ENCODE measurements at places on chromosomes 2 and 18.

DNA sequence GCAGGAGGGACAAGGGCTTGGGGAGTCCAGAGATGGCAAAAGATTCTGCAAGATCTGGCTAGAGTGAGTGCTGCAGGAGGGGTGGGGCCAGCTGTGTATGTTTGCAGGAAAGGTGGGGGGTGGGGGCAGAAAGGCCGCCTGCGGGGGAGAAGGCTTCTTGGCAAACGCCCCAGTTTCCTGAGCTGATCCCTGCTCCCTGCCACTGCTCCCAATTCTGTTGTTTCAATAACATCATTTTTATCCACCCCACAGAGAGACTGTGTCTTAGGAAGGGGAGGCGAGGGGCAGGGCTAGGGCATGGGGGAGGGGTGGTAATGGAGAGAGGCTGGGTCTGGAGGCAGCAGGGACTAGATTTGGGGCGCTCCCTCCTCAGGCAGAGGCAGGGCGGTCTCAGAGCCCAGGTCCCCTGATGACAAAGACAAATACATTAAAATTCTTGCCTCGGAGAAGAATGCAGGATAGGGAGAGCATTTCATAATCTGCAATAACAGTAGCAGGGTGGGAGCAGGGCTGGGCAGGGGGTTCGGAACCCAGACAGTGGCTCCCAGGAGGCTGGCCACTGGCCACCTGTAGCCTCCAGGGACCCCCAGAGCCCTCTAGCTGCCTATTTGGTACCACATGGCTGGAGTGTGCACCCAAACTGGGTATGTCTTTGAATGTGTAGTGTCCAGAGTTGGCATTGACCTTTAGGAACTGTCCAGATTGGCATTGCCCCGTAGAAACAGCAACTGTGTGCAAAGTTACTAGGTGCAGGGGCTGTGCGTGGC is 2.1 kb upstream of the WNT6 start:
- no peak for DNase-seq

- DNase-seq = no peak
Observed at GRCh38 chr2:3146175-3146574, 231.4 kb downstream of the EIPR1 start.

DNA sequence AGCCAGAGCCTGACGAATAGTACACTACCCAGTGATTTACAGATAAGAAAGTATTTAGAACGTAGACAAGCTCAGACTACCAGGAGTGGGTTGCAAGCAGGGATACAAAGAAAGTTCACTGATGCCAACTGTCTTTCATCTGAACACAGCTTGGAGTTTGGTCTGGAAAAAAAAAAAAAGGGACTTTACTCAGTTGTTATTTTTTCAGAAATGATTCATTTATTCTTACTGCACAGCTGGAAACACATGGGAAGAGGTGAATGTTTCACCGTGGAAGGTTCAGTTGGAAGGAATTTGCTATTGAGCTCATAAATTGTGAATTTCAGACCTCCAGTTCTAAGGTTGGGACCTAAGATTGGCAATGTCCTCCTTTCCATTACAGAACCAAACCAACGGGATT is 259.7 kb downstream of the ETAA1 start:
- no peak for DNase-seq

GRCh38 chr2:147109291-147109690 is 735.5 kb upstream of the ACVR2A start:
- no peak for DNase-seq

DNA sequence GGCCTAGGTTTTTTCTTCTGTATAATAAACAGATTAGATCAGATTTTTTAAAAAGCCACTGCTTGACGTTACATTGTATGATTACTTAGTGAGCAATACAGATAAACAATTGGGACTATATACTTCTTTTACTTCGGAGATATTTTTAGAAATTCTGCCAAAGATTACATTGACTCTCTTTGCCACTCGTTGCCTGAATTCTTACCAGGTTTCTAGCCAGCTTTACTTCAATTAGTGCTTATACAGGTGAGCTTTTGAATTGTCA is 156.6 kb downstream of the HAUS1 start:
- no peak for DNase-seq

DNA sequence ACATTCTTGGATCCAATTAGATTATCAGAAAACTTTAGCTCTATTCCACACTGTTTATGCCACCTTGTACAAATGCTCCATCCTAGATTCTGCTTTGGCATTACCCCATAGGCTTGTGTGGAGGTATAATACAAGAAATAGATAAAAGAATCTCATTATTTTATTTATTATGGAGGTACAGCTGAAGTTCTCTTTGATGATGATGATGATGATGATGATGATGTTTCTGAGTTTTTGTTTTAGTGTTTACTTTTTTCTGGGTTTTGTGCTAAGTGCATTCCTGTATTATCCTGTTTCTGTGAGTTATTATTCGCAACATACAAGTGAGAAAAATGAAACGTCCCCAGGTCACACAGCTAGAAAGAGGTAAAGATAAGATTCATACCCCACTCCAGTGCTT is 43.4 kb downstream of the ANXA4 start:
- no peak for DNase-seq

- no peak for DNase-seq
Observed at GRCh38 chr18:12359515-12359927, 17.5 kb downstream of the AFG3L2 start.

DNA sequence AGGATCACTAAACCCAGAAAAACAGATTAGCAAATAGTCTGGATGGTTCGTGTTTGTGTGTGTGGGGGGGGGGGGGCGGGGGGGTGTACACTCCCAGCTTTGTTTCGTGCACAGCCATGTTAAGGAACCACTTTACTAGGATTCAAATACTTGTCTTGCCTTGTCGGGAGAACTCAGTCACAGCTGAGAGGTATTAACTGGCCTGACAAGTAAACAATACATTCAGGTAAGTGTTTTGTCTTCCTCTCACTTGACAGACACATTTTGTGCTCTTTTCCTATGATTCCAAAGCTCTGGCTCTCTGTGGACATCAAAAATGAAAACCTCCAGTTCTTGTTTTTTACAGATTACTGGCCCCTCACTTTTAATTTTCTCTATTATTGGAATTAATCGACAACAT is 173.5 kb downstream of the LRP1B start:
- DNase-seq = no peak

GRCh38 chr2:29229640-29230039 is 114.4 kb downstream of the CLIP4 start:
- DNase-seq = no peak

DNA sequence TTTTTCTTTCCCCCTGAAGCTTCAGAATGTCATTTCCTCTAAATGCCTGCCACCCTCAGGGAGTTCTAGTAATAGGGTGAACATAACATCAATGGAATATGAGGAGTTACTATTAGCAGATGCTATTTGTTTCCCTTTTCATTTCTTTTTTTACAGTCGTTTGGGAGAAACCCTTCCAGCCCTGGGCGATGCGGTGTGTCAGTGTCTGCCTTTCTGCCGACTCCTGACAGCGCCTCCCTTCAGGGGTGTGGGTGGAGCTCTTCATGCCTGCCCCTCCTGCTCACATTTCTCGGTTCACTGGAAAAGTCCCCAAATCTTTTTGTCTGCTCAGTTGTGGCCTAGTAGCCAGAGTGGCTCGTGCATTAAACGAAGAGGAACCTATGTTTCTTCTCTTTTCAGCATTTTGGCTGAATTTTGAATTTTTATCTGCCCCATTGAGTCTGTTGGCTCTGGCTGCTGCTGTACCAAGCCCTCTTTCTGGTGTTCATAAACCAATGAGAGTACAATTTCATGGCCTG is 72.3 kb downstream of the FMNL2 start:
- DNase-seq = no peak

DNA sequence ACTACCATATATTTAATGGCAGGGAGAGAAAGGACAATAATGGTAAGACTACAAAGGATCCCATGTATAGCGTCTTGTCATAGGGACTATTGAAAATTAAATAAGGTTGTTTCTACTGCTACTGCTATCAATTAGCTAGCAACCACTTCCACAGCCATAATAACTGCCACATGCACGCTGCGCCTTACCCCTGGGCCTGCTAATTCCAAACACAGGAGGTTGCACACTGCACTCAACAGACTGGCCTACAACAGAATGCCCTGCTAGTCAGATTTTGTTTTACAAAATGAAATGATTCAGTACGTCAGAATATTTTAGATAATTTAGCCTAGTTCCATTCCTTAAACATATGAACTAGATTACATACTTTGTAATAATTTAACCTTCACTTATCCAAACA is 121.0 kb upstream of the SMAD7 start:
- DNase-seq = no peak

GRCh38 chr2:171330155-171330956 is 103.4 kb downstream of the METTL8 start:
- no peak for DNase-seq

DNA sequence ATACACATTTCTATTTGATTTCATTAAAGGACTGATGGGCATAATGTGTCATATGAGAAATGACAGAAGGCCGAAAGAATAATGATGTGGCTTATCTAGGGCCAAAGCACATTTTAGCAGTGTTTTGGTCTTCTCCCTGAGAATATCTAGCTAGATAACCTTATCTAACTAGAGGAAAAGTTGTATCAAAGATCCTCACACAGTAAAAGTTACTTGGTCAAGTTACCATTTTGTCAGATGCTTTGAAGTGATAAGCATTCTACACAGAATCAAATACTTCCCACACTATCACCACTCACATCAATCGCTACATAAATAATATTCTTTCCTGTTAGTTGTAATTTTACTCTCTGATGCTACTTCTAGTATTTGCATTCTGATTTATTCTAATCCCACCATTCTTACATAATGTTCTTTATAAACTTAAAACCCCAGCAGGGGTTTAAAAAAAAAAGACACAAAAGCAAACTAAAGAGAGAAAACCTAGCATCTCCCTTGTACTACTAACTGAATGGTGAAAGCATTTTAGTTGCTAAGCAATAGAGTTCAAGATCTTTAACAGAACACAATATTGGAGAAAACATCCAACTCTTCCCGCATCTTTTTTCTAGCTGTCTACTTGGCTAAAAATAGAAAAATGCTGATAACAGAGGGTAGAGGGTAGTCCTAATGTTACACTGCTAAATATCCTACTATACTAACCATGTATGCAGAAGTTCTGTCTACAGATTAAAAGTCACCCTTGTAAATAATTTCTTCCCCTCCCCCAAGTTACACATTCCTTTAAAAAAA is 8.0 kb downstream of the XPO1 start:
- DNase-seq = no peak

GRCh38 chr2:237865623-237866041 is 6.2 kb downstream of the RAMP1 start:
- no peak for DNase-seq

- no peak for DNase-seq
Observed at GRCh38 chr18:42255908-42256765, 301.1 kb downstream of the PIK3C3 start.

DNA sequence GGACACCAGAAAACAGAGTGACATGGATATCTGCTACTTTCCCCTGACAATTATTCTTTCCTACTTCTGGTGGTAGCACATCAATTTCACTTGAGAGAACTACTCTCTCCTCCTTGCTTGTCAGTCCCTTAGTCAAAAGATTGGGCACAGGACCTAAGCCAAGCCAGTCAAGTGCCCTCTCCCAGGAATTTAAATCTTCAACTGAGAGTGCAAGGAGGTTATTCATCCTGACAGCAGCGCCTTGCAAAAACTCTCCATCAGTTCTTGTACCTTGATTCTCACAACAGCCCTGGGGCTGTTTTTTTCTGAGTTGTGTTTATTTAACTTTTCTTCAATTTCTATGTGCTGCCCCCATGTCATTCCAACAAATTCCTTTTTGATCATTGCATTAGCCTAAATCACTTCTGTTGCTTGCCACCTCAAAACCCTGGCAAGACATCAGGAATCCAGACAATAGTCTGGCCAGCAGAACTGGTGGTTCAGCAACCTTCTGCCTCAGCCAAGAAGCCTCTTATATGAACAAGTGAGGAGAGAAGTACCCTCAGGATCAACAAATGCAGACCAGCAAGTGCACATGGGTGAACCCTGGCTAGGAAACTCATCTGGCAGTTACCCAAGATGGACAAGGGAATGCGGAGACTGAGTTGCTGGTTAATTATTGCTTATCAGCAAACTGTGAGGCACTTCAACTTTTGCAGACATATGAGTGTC is 19.4 kb downstream of the COL4A3 start:
- DNase-seq = no peak

- no peak for DNase-seq
Observed at GRCh38 chr2:1718339-1719220, 25.7 kb downstream of the PXDN start.

DNA sequence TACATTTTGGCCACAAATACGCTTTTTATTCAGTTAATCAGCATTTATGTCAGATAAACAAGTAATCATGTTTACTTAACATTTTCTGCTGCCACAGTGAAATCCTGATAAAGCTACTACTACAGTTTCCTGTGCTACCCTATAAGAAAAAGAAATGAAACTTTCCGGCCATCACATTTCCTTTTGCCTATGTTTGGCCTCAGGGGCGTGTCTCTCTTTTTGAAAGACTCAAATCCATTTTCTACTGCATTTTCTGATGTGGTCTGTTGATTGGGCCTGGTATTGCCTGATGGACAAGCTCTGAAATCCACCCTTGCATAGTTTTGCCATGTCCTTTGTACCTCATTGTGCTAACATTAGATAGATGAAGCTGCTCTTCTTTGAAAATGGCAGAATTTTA is 152.6 kb downstream of the AGPS start:
- DNase-seq = no peak

GRCh38 chr2:196449083-196449482 is 190.4 kb upstream of the CCDC150 start:
- no peak for DNase-seq

DNA sequence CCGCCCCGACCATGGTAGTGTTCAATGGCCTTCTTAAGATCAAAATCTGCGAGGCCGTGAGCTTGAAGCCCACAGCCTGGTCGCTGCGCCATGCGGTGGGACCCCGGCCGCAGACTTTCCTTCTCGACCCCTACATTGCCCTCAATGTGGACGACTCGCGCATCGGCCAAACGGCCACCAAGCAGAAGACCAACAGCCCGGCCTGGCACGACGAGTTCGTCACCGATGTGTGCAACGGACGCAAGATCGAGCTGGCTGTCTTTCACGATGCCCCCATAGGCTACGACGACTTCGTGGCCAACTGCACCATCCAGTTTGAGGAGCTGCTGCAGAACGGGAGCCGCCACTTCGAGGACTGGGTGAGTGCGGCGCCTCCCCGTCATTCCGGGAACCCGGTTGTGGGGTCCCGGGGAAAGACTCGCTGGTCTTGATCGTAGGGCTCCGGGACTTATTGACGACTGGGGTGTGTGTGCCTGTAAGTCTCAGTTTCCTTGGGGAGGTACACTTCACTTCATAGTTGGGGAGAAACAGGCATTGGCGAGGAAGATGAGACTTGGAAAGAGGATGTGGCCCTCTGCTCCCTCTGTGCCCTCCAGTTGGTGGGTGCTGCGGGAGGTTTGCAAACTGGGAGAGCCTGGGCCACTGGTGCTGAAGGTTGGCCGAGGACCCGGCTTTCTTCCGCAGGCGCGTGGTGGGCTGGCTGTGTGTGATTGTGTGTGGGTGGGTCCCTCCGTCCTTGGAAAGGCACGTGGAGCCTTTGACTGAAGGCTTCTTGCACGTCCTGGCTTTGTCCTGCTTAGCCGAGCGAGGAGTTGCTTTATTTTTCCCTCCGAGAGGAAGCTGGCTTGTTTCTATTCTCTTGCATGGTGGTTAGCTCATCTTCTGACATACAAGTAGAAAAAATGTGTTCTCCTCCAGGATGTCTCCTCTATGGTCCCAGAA is 886 bp downstream of the PRKCE start:
- DNase-seq = no peak

- no peak for DNase-seq
Observed at GRCh38 chr2:67516899-67517530, 119.9 kb downstream of the ETAA1 start.

GRCh38 chr2:33581872-33582271 is 17.2 kb downstream of the FAM98A start:
- no peak for DNase-seq

- DNase-seq = no peak
Observed at GRCh38 chr2:98070081-98070480, 16.9 kb upstream of the VWA3B start.
